ENCODE measurements at places on chromosomes 11 and 22.

DNA sequence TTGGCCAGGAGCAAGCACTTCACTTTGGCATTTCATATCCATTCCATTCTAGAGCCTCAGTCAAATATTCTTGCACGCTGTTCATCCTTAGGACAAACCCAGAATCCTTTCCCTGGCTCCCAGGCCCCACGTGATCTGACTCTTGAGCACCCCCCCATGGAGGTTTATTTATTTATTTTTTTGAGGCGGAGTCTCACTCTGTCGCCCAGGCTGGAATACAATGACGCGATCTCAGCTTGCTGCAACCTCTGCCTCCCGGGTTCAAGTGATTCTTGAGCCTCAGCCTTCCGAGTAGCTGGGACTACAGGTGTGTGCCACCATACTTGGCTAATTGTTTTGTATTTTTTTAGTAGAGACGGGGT is 12.7 kb upstream of the TSGA10IP start:
- DNase-seq, result no peak
- no peak overlapping the region for H3K27ac ChIP-seq
- H3K36me3 ChIP-seq, result no peaks in the 10 kb centered on the region
- H3K4me3 ChIP-seq, result no peak overlapping the region
- H3K27me3 ChIP-seq, result no peaks in the 10 kb centered on the region
- no peaks in the 10 kb centered on the region for H3K4me1 ChIP-seq

DNA sequence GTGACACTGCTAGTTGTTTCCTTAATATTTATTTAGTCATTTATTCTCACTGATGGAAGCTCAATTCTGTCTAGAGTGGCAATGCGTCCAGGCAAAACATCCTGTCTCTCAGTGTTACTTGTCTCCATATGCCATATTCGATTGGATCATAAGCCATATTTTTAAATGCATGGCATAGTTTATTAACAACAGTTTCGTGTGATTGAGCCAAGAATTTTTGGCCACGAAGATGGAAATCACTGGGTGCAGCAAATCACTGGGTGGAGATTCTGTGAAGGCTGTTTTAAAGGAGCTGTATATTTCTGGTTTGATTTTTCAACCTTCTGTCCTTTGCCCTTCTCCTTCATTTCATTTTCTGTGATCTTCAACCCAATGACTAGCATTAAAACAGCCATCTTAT is 205.2 kb downstream of the JRKL start:
- H3K36me3 ChIP-seq, result no peaks in the 10 kb centered on the region
- no peak overlapping the region for H3K27ac ChIP-seq
- DNase-seq, result no peak
- H3K4me3 ChIP-seq, result no peak overlapping the region
- H3K27me3 ChIP-seq, result no peaks in the 10 kb centered on the region

DNA sequence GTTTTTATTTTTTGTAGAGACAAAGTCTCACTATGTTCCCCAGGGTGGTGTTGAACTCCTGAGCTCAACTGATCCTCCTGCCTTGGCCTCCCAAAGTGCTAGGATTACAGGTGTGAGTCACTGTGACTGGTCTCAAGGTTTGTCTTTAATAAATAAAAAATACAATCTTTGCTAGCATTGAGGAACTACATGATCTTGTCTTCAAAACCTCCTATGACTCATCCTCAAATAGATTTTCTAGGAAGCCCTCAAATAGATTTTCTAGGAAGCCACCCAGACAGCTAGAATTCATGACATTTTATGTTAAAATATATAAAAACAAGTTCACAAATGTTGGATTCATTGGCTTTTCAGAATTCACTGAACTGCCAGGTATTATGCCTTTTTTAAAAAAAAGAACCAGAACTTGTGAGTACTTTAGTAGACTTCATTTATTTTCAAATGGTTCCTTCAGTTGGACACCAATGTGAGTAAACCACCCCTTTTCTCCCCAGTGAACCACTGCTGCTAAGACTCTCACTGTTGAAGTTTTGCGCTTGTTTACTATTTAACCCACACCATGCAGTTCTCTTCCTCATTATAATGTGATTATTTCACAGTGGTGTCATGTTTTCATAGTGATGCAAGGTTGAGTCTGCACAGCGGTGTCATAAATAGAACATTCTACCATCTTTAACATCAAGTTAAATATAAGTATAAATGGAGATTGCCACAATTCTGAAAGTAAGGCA is 303.9 kb downstream of the CASP12 start:
- H3K4me1 ChIP-seq, result no peaks in the 10 kb centered on the region
- no peak overlapping the region for H3K4me3 ChIP-seq
- no peak for DNase-seq
- H3K27ac ChIP-seq, result no peak overlapping the region

- no peaks in the 10 kb centered on the region for H3K27me3 ChIP-seq
- DNase-seq, result no peak
- H3K4me1 ChIP-seq, result no peaks in the 10 kb centered on the region
Measured at GRCh38 chr11:77776455-77776854, 44.1 kb downstream of the RSF1 start.
